Left ventricle myocardium inferior (tissue), 1 donor: ENCODE measurements at places on chromosomes 1 and 21. TPM values are rescaled to one million over a fixed set of nuclear protein-coding genes. Genes with fewer than 3 reads are reported as not detected.

Gene CDA
- total RNA-seq = 2.0 TPM

Gene TMEM240
- 7.2 TPM for total RNA-seq

Gene LDLRAD1
- total RNA-seq = not detected

Gene TCHH
- total RNA-seq = not detected

- H3K4me3 ChIP-seq = no peak overlapping the region
- H3K4me1 ChIP-seq = no peaks in the 10 kb centered on the region
- H3K27ac ChIP-seq = no peak overlapping the region
- DNase-seq = no peak
Measured at GRCh38 chr1:152959801-152960451, 10.5 kb upstream of the SPRR4 start.

GRCh38 chr1:211638689-211639101, 36.7 kb downstream of the NEK2 start:
- no peak overlapping the region for H3K27ac ChIP-seq
- no peak overlapping the region for H3K4me3 ChIP-seq
- H3K27me3 ChIP-seq = no peaks in the 10 kb centered on the region
- H3K4me1 ChIP-seq = peaks cover 10% of the 10 kb centered on the region

GRCh38 chr21:36065497-36066036, 4.3 kb upstream of the CBR1 start:
- no peak overlapping the region for H3K4me3 ChIP-seq
- H3K4me1 ChIP-seq = peaks cover 21% of the 10 kb centered on the region
- DNase-seq = no peak
- no peaks in the 10 kb centered on the region for H3K36me3 ChIP-seq
- H3K27ac ChIP-seq = no peak overlapping the region

DNA sequence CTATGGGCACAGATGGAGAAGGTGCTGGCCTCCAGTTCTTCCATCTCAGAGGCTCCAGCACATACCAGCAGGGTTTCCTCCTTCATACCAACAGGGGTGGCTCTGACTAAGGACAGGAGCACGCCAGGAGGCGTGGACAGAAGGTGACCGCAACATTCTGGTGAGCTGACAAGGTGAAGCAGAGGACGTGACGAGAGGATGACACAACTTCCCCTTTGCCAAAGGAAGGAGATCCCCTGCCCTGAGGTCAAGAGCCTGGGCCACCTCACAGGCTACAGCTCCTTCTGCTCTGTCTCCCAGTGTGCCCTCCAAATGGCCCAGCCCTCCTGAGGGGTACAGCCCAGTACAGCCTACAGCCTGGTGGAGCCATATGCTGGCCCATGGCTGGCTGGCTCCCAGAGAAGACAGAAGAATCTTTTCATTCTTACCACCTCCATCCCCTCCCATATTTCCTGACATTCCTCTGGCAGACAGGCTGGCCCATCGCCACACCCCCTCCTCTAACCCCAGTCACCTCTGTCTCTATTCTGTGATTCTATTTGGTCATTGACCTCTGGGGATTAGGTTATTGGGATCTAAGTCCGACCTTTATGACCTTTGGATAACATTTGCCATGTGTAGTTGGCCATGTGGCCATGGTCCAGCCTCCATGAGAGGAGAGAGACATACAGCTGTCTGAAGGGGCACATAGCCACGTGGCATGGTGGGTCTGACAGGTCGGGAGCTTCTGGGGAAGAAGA, 5.1 kb upstream of the LAMB3 start:
- H3K27ac ChIP-seq = no peak overlapping the region
- no peaks in the 10 kb centered on the region for H3K36me3 ChIP-seq
- DNase-seq = no peak
- no peak overlapping the region for H3K4me3 ChIP-seq
- peaks cover 25% of the 10 kb centered on the region for H3K4me1 ChIP-seq

DNA sequence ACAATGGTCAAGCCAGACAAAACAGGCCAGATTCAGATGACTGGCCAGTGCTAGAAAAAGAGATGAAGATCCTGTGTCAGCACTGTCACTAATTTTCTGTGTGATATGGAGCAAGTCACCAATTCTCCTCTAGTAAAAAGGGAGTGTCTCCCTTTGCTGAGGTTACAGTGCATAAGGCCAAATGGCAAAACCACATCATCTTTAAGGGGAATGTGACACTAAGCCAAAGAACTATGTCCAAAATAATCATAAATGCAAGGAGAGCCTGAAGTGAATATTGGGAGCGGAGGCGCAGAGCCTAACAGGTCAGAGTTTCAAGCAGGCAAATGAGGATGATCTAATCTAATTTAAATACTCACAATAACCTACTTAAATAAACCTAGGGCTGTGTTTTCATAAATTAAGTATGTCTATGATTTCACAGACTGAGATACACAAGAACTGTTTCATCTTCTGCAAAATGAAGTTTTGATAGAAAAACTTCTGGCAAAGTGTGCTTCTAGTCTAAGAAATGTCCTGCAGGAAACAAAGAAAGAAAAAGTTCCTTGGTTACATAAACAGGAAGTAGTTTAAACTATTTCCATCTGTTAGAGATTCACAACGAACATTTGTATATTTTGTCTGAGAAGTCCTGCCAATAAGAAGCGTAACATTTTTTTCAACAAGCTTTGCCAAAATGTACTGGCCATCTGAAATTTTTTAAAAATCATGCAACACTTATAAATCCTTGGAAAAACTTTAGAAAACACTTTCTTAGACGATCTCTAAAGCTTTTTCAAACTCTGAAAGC, 290.2 kb downstream of the LRRC40 start:
- peaks cover 18% of the 10 kb centered on the region for H3K4me1 ChIP-seq
- no peak for DNase-seq

DNA sequence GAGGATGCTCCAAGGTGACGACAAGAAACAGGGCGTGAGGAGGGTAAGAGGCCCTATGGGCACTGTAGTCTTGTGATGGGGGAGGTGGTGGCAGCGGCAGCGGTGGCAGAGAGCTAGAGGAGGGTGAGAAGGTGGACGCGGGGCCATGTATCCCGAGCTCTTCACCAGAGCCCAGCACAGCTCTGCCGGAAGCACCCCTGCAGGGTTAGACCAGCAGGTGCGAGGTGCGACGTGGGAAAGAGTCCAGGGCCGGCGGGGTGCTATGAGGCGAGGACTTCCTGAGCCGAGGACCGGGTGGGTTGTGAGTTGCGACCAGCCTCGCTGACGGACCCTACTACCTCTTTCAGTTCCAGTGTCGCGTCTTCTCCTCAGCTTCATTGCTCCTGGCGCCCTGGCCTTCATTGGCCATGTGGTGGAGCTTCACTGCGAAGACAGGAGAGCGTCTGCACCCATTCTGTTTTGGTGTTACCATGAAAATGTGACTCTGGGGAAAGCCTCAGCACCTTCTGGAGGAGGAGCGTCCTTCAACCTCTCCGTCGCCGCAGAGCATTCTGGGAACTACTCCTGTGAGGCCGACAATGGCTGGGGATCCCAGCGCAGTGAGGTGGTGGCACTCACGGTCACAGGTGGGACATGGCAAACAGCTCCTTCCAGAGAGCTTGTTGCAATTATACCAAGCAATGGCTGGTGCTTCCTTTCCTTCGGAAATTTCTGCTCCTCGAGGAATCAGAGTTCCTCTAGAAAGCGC, 67.9 kb upstream of the KIRREL1 start:
- no peaks in the 10 kb centered on the region for H3K4me1 ChIP-seq
- no peak overlapping the region for H3K27ac ChIP-seq
- no peak for DNase-seq
- H3K4me3 ChIP-seq = no peak overlapping the region
- H3K27me3 ChIP-seq = no peaks in the 10 kb centered on the region
- H3K36me3 ChIP-seq = no peaks in the 10 kb centered on the region

GRCh38 chr1:26025517-26025916, 3.9 kb downstream of the EXTL1 start:
- no peaks in the 10 kb centered on the region for H3K27me3 ChIP-seq
- H3K4me3 ChIP-seq = peak overlapping the region; percentile 60
- no peak for DNase-seq
- H3K36me3 ChIP-seq = no peaks in the 10 kb centered on the region
- H3K4me1 ChIP-seq = peaks cover 54% of the 10 kb centered on the region
- peak overlapping the region; percentile 94 for H3K27ac ChIP-seq

DNA sequence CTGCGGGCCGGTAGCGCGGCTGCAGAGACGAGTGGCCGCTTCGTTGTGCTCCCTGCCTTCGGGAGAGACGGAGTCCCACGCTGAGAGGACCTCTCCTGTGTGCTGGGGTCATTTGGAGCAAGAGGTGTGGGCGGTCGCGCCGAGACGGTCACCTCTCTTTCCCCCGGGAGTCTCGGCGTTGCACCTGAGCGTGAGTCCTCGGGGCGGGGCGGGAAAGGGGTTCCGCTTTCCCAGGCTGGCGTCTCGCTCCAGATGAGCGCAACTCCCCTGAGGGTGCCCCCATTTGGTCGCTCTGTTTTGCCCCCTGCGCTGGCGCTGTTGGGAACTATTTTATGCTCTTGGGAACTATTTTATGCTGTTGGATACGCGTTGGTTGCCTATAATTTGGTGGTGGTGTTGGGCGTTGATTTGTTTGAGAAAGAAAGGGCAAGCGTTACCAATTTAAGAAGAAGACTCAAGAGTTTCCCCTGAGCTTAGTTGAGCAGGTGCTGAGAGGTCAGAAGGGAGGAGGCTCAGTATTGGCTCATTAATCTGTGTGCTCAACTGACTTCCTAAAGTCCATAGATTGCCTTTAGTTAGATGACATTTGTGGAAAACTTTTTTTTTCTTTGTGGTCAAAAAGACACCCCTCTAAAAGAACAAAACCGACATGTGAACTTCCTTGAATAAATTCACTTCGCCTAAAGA, 683 bp downstream of the LRRC8B start:
- no peaks in the 10 kb centered on the region for H3K27me3 ChIP-seq
- peak; percentile 26 for DNase-seq
- peaks cover 42% of the 10 kb centered on the region for H3K4me1 ChIP-seq

- no peak overlapping the region for H3K4me3 ChIP-seq
- no peaks in the 10 kb centered on the region for H3K36me3 ChIP-seq
- no peaks in the 10 kb centered on the region for H3K27me3 ChIP-seq
- no peak for DNase-seq
- no peak overlapping the region for H3K27ac ChIP-seq
Measured at GRCh38 chr1:16191916-16192546, 20.4 kb downstream of the ARHGEF19 start.

DNA sequence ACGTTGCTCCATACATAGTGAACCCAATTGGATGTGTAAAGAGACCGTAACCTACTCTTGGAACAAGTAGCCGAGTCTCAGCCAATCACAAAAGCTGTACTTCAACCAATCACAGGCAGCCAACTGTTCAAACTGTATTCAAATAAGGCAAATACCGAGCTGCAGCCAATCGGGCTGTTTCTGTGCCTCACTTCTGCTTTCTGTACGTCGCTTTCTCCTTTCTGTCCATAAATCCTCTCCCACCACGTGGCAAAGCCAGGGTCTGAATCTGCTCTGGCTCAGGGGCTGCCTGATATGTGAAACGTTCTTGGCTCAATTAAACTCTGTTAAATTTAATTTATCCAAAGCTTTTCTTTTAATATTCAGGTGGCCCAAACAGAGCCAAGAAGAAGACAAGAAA, 210.3 kb downstream of the URB2 start:
- no peaks in the 10 kb centered on the region for H3K36me3 ChIP-seq
- H3K27me3 ChIP-seq = peaks cover 10% of the 10 kb centered on the region
- no peak overlapping the region for H3K27ac ChIP-seq
- H3K4me1 ChIP-seq = no peaks in the 10 kb centered on the region
- no peak overlapping the region for H3K4me3 ChIP-seq

DNA sequence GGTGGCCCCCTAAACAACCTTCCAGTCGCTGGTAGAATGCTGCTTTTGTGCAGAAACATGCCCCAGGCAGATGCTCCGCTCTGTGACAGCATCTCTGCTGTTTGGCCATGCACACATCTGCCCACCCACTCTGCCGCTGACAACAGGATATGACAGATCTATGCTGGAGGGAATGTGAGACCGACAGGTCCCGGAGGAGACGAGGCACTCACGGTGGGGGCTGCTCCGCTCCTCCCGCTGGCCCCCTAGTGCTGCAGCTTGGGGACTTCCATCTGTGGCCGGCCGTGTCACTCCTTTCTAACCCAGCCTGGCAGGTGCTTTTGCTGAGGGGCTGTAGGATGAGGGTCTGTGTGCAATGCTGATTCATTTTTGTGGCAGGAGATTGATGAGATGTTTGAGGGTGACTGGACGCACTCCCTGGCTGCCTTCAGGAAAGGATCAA, 49.1 kb upstream of the DMRTB1 start:
- no peaks in the 10 kb centered on the region for H3K36me3 ChIP-seq
- no peak overlapping the region for H3K4me3 ChIP-seq
- no peaks in the 10 kb centered on the region for H3K4me1 ChIP-seq
- H3K27ac ChIP-seq = no peak overlapping the region

DNA sequence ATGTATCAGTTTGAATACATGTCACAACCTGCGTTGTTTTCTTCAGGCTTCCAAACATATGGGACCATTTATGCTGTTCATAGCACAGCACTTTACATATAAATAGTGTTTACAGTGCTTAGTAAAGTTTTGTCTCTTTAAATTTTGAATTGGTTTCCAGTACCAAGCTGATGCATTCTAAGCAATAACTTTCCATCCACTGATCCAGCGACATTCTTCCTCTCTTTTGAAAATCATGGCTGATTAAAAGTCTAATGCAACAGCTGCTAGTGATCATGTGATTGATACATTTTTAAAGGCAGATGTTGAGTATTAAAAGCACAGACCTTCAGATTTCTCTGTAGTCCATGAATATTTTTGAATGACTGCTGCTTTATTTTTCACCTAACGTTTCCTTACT, 154.9 kb downstream of the PTPRC start:
- DNase-seq = no peak
- no peaks in the 10 kb centered on the region for H3K27me3 ChIP-seq
- H3K36me3 ChIP-seq = no peaks in the 10 kb centered on the region
- H3K4me3 ChIP-seq = no peak overlapping the region

GRCh38 chr1:40796939-40797667, 13.5 kb downstream of the KCNQ4 start:
- no peak overlapping the region for H3K4me3 ChIP-seq
- H3K36me3 ChIP-seq = no peaks in the 10 kb centered on the region
- H3K27me3 ChIP-seq = no peaks in the 10 kb centered on the region
- peaks cover 47% of the 10 kb centered on the region for H3K4me1 ChIP-seq

DNA sequence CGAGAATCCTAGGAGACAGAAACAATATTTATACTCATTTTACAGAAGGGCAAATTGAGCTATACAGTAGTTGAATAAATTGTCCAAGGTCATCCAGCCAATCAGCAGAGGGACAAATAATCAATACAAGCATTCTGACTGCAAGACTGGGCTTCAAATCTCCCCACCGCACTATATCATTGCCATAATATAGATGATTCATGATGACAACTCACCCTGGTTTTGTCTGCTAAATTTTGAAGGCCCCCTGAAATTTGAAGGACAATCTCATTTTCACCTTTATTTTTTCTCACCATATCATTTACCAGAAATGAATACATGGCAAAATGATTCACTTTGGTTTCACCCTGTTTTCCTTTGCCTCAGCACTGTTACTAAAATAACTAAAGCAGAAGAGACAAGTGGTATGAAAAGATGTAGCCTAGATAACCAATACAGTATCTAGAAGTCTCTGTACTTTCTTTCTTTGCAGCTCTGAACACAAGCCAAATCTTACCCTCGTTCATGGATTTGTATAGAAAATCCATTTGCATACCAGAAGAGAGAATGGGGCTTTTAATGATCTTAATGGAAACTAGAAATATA, 292.5 kb downstream of the TTLL7 start:
- H3K27ac ChIP-seq = no peak overlapping the region
- no peak overlapping the region for H3K4me3 ChIP-seq
- no peak for DNase-seq
- H3K36me3 ChIP-seq = no peaks in the 10 kb centered on the region

GRCh38 chr1:10213186-10213705, 2.9 kb downstream of the KIF1B start:
- peaks cover 85% of the 10 kb centered on the region for H3K4me1 ChIP-seq
- no peaks in the 10 kb centered on the region for H3K36me3 ChIP-seq
- peak overlapping the region; percentile 100 for H3K27ac ChIP-seq
- no peaks in the 10 kb centered on the region for H3K27me3 ChIP-seq
